Activated T-cell treated with anti-CD3 and anti-CD28 coated beads, Interleukin-2, amount 50 U/mL, for 48 hours (primary cell): ENCODE measurements at places on chromosomes 2 and 18.

DNA sequence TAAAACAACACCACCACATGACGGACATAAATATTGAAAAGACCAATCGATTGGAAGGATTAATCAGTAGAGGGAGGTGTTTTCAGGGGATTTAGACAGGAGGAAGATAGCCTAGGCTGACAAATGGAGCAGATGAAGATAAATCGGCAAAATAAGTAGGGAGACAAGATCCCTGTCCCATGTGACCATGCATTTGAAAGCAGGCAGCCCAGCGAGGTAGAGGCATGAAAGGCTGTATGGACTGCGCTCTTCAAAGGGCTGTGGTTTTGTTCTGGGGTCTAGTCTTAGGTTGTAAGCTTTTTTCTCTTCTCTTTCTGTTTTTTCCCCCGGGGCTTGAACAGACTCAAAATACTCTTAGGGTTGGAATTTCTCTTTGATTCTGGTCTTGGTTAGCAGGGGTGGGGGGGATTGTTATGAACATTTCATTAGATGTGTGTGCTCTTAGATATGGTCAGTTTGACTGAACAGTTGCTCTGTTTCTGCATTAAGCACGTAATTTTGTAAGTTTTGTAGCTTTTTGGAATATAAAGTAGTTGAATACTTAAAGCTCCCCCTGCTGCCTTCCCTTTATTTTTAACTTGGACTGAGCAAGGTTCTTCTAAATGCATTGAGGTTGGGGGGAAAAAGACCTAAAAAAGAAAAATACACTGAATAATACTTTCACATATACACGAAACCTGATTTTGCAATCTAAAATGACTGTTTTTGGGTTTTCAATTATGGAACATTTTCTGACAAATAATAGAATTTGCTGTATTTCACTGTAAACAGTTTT is 32.2 kb downstream of the ZNF532 start:
- no peak for DNase-seq

DNA sequence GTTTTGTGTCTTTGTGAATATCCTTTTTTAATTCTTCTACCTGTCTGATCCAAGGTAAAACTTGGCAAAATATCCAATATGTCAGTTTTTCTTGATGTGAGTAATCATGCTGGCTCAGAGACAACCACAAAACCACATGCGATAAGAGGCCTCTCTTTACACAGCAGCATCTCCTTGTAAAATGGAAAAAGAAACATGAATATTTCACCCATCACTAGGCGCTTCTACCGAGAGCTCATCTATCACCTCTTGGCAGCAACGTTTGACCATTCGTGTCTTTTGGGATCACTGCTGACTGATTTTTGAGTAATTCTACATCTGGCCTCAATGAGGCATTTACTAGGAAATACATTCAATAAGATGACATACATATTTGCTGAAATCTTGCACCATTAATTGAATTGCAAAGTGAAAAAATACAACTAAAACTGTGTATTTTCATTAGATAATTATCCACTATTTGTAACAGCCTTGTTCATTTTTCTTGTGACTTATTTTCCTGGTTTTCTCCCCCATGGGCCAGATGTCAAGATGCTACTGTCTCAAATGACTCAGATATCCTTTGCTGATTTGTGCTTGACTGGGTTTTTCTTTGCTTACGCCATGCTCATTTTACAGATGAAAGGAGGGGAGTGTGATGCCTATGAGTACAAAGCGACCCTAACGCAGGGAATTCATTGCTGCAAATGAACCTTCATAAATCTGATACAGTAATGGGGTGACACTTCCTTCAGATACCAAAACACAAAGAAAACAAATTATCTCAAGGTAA is 467.5 kb downstream of the FBXO15 start:
- DNase-seq: no peak

DNA sequence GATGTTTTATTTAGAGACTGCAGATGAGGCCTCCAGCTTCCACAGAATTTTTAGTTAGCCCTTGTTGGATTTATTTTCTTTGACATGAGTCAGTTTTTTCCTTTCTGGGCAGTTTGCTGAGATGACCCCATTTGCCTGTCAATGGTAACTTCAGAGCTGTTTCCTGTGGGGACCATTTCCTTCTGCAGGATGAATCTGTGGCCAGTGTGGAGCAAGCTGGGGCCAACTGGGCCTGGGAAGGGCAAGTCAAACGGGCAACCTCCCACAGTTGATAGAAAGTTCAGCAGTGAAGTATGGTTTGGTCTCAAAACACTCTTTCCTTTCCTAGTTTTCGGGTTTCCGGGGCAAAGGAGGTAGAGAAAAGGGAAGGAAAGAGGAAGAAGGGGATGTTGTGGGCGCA is 291.4 kb upstream of the NRP2 start:
- no peak for DNase-seq

GRCh38 chr2:207319316-207319715 is 153.6 kb upstream of the KLF7 start:
- no peak for DNase-seq

GRCh38 chr2:169393068-169393590 is 30.8 kb upstream of the LRP2 start:
- DNase-seq: no peak

- DNase-seq: no peak
Measured at GRCh38 chr2:46441838-46442712, 37.3 kb upstream of the TMEM247 start.

DNA sequence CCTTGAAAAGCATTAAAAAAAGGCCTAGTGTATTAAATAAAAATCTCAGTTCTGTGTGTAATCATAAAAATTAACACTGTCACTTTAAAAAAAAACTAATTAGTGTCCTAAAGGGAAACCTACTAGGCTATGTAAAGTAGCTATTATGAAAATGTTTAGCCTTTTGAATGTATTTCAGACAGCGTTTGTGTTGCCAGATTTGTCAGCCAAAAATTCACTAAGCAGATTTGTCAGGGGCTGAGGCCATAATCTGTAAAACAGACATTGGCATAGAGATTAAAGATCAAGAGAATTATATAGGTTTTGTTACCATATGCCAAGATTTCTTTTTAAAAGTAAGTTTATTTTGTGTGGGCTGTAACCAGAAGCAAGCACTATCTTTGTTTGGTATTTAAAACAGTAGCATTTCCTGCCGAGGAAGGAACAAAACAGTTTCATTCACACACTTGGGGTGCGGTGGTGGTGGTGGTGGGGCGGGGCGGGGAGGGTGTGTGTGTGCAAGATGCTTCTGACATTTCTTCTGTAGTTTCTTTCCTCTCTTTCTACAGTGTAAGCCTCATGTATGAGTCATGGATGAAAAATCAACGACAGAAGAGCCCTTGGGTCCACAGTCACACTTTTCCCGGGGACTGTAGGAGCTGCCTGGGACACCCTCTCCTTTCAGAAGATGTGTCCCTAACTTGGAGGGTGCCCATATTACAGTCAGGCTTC is 328.5 kb upstream of the FANCL start:
- DNase-seq: no peak

- DNase-seq: no peak
Measured at GRCh38 chr2:185127412-185127811, 529.1 kb downstream of the ZNF804A start.

- DNase-seq: peak; percentile 39
Measured at GRCh38 chr2:30341500-30342267, 105.4 kb upstream of the LCLAT1 start.

DNA sequence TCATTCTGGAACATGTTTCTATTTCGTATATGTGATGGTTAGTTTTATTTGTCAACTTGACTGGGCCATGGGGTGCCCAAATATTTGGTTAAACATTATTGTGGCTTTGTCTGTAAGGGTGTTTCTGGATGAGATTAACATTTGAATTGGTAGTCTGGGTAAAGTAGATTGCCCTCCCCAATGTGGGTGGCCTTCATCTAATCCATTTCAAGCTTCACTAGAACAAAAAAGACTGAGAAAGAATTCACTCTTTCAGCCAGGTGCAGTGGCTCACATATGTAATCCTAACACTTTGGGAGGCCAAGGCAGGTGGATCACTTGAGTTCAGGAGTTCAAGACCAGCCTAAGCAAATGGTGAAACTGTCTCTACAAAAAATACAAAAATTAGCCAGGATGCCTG is 55.7 kb upstream of the TANC1 start:
- no peak for DNase-seq
